Endothelial cell (in vitro differentiated cells): ENCODE measurements at places on chromosomes 4 and X. TPM values are rescaled to one million over a fixed set of nuclear protein-coding genes. Genes with fewer than 3 reads are reported as not detected.

Gene F11
- total RNA-seq: 0.31 TPM

Gene PQBP1
- 80.1 TPM for total RNA-seq

Gene DGKK
- total RNA-seq: 0.49 TPM

Gene TRIM75
- total RNA-seq: not detected

Gene ASB9
- total RNA-seq: 2.8 TPM

Gene MXRA5
- 4.3 TPM for total RNA-seq

Gene PAGE1
- total RNA-seq: not detected

Gene S100G
- total RNA-seq: not detected

Gene SPANXN4
- total RNA-seq: not detected

Gene SASH3
- total RNA-seq: not detected

Gene APBB2
- total RNA-seq: 103 TPM

Gene SLC38A5
- 21.7 TPM for total RNA-seq

Gene LNX1
- 25.7 TPM for total RNA-seq

Gene ALAS2
- not detected for total RNA-seq

DNA sequence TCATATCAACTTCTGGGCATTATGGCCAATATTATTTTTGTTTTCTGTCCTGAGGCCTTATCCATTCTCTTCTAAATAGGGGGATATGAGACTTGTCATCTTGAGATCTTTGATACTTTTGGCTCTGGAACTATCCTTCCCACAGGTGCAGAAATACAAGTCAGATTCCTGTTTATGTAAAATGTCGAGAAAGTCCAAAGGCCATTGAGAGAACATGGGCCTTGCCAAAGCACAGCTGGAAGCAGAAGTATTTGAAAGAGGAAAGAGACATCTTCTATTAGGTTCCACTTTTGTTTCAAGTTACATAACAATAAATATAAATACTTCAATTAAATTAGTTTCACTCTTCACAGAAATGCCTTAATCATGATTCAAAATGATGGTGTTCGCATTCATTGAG is 20.8 kb upstream of the PRSS48 start:
- peaks cover 5% of the 10 kb centered on the region for H3K4me1 ChIP-seq
- DNase-seq: no peak
- H3K36me3 ChIP-seq: peaks cover 26% of the 10 kb centered on the region
- peaks cover 9% of the 10 kb centered on the region for H3K27me3 ChIP-seq
- no peak overlapping the region for H3K27ac ChIP-seq

GRCh38 chr4:163554870-163555465 is 60.5 kb downstream of the TMA16 start:
- no peak overlapping the region for H3K4me3 ChIP-seq
- no peaks in the 10 kb centered on the region for H3K36me3 ChIP-seq
- DNase-seq: no peak
- H3K27ac ChIP-seq: no peak overlapping the region
- no peaks in the 10 kb centered on the region for H3K4me1 ChIP-seq

- no peaks in the 10 kb centered on the region for H3K36me3 ChIP-seq
- no peaks in the 10 kb centered on the region for H3K27me3 ChIP-seq
- DNase-seq: no peak
- H3K4me1 ChIP-seq: no peaks in the 10 kb centered on the region
Measured at GRCh38 chr4:177033632-177034031, 240.9 kb upstream of the VEGFC start.

- H3K27ac ChIP-seq: no peak overlapping the region
- DNase-seq: no peak
- H3K36me3 ChIP-seq: peaks cover 52% of the 10 kb centered on the region
- H3K4me3 ChIP-seq: no peak overlapping the region
Measured at GRCh38 chr4:153295131-153295755, 49.2 kb upstream of the MND1 start.

DNA sequence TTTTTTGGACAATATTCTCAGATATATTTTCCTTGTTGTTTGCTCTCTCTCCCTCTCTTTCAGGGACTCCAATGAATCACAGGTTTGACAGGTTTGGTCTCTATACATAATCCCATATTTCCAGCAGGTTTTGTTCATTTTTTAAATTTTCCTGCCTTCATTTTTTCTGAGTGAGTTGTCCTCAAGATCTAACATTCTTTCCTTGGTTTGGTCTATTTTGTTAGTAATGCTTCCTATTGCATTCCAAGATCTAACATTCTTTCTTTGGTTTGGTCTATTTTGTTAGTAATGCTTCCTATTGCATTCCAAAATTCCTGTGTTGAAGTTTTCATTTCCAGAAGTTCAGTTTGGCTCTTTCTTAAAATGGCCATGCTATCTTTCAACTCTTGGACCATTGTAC is 45.3 kb upstream of the ZMAT1 start:
- H3K27ac ChIP-seq: no peak overlapping the region
- H3K27me3 ChIP-seq: no peaks in the 10 kb centered on the region
- DNase-seq: no peak
- H3K36me3 ChIP-seq: no peaks in the 10 kb centered on the region
- H3K4me3 ChIP-seq: no peak overlapping the region

GRCh38 chr4:73752424-73752823 is 12.1 kb downstream of the CXCL8 start:
- DNase-seq: no peak
- H3K4me3 ChIP-seq: no peak overlapping the region
- peaks cover 2% of the 10 kb centered on the region for H3K27me3 ChIP-seq
- H3K27ac ChIP-seq: no peak overlapping the region
- H3K36me3 ChIP-seq: no peaks in the 10 kb centered on the region

DNA sequence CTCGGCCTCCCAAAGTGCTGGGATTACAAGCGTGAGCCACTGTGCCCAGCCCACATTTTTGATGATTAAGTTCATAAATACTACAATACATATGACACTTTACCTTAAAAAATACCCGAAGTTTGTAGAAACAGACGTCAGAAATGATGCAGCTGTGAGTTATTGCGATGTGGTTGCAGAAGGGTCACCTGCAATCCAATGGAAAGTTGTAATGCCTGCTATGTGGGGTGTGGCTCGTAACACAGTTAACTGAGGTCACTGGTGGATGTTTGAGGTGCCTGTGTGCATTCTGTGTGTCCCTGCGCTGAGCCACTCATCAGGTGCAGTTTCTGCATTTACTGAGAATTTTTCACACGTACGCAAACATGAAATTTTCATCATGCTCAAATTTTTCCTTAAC is 64.1 kb downstream of the ANXA5 start:
- H3K27ac ChIP-seq: no peak overlapping the region
- H3K27me3 ChIP-seq: peaks cover 3% of the 10 kb centered on the region
- no peaks in the 10 kb centered on the region for H3K36me3 ChIP-seq
- no peak overlapping the region for H3K4me3 ChIP-seq
- no peak for DNase-seq

DNA sequence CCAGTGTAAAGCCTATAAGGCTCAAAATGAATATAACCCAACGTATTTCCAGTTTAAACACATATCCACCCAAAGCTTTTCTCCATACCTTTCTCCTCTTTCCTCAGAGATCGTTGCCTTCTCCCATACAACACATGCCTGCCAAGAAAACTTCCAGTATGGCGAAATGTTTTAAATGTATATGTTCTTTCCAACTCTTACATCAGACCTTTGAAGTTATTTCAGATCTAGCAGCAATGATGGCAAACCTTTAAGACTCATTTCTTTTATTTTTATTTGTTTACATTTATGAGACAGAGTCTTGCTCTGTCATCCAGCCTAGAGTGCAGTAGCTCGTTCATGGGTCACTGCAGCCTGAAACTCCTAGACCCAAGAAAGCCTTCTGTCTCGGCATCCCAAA is 265.4 kb downstream of the BMPR1B start:
- H3K4me3 ChIP-seq: no peak overlapping the region
- no peaks in the 10 kb centered on the region for H3K36me3 ChIP-seq
- no peak for DNase-seq
- H3K27me3 ChIP-seq: no peaks in the 10 kb centered on the region

DNA sequence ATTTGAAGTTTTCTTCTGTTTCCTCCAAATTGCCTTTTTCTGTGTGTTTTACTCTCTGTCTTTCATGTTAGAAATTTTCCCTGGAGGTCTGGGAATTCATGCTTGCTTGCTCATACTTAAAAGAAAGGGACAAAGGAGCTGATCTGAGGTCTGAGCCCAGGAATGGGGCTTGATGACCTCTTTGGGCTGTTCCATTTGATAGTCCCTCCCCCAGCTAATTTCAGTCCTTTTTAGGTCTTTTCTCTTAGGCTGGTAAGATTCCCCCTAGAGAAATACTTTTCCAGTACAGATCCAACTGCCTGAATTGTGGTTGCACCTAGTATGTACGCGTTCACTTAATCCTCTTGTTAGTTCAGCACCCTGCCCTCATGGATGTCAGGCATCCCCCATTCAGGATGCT is 5.5 kb upstream of the PIGA start:
- H3K27me3 ChIP-seq: peaks cover 3% of the 10 kb centered on the region
- peaks cover 11% of the 10 kb centered on the region for H3K4me1 ChIP-seq
- no peaks in the 10 kb centered on the region for H3K36me3 ChIP-seq
- no peak overlapping the region for H3K4me3 ChIP-seq
- DNase-seq: no peak

DNA sequence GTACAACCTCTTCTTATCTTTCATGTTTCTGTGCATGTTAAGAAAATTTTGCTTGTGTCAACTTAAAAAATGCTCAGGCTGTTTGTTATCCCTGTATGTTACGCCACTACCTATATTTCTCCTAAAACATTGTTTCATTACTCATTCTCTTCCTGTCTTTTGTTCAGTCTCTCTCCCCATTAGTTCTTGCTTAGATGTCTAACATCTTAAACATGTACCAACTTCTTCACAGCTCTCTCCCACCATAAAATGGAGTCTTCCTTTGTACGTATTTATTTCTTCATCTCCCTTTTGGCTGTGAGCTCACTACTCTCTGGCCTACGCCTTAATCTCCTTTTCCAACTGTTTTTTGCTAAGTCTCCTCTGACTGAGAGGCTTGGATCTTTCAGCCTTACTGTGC is 36.4 kb downstream of the PCDH7 start:
- no peak overlapping the region for H3K4me3 ChIP-seq
- no peak overlapping the region for H3K27ac ChIP-seq
- H3K27me3 ChIP-seq: no peaks in the 10 kb centered on the region
- no peaks in the 10 kb centered on the region for H3K36me3 ChIP-seq
- H3K4me1 ChIP-seq: peaks cover 5% of the 10 kb centered on the region
- DNase-seq: no peak

DNA sequence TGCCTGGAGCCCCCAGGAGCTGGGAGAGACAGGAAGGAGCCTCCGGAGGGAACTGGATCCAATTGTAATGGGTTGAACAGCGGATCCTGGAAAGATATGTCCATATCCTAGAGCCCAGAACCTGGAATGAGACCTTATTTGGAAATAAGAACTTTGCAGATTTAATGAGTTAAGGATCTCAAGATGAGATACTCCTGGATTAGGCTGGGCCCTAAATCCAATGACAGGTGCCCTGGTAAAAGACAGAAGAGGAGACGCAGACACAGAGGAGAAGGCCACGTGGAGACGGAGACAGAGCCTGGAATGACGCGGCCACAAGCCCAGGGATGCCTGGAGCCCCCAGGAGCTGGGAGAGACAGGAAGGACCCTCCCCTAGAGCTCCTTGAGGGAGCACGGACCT is 34.1 kb downstream of the P2RY8 start:
- no peak overlapping the region for H3K4me3 ChIP-seq
- H3K4me1 ChIP-seq: no peaks in the 10 kb centered on the region
- peaks cover 2% of the 10 kb centered on the region for H3K27me3 ChIP-seq
- no peak for DNase-seq

DNA sequence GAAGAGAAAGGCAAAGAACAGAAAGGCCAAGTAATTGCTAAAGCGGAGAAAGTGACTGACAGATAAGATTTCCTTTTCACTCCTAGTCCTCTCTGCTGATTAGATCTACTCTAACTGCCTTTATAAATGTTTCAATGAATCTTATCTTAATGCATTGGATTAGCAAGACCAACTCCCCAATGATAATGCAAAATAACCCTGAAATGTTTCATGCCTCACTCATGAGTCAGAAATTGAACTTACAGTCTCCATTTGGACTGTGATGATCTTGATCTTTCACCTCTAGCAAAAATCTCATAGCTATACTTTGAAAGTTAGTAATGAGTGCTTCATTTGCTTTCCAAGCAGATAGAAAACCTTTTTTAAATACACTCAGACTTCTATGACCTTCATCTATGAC is 26.5 kb downstream of the SLC10A7 start:
- DNase-seq: no peak
- H3K27ac ChIP-seq: no peak overlapping the region
- no peaks in the 10 kb centered on the region for H3K27me3 ChIP-seq
- peaks cover 15% of the 10 kb centered on the region for H3K4me1 ChIP-seq
- H3K4me3 ChIP-seq: no peak overlapping the region
- H3K36me3 ChIP-seq: peaks cover 11% of the 10 kb centered on the region

- DNase-seq: no peak
- no peak overlapping the region for H3K4me3 ChIP-seq
- H3K4me1 ChIP-seq: peaks cover 10% of the 10 kb centered on the region
- H3K27me3 ChIP-seq: no peaks in the 10 kb centered on the region
Measured at GRCh38 chr4:108799306-108799705, 36.5 kb upstream of the ETNPPL start.

GRCh38 chr4:169376421-169376820 is 105.7 kb upstream of the SH3RF1 start:
- H3K4me3 ChIP-seq: no peak overlapping the region
- peaks cover 5% of the 10 kb centered on the region for H3K36me3 ChIP-seq
- H3K27ac ChIP-seq: no peak overlapping the region
- DNase-seq: no peak
- H3K27me3 ChIP-seq: no peaks in the 10 kb centered on the region
- no peaks in the 10 kb centered on the region for H3K4me1 ChIP-seq

GRCh38 chr4:77076889-77077635 is 1.3 kb upstream of the CCNI start:
- peaks cover 18% of the 10 kb centered on the region for H3K4me1 ChIP-seq
- no peak for DNase-seq
- peak overlapping the region; percentile 45 for H3K4me3 ChIP-seq
- H3K36me3 ChIP-seq: no peaks in the 10 kb centered on the region

DNA sequence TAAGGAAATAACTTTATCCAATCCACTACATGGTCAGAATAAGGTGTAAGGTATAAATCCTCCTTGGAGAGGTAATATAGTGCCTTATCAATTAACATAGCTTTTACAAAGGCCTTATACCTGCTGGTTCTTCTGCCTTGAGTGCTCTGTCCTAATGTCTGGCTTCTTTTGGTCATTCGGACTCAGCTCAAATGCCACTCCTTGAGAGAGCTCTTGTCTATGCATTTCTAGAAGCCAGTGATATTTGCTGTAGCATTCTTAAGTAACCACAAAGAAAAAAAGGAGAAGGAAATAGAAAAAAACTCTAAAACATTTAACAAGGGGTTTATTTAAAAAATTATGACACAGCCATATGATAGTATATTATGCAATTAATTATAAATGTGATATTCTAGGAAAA is 444.8 kb upstream of the SLIT2 start:
- no peak overlapping the region for H3K27ac ChIP-seq
- H3K36me3 ChIP-seq: no peaks in the 10 kb centered on the region
- no peak overlapping the region for H3K4me3 ChIP-seq
- no peaks in the 10 kb centered on the region for H3K4me1 ChIP-seq
- no peak for DNase-seq

DNA sequence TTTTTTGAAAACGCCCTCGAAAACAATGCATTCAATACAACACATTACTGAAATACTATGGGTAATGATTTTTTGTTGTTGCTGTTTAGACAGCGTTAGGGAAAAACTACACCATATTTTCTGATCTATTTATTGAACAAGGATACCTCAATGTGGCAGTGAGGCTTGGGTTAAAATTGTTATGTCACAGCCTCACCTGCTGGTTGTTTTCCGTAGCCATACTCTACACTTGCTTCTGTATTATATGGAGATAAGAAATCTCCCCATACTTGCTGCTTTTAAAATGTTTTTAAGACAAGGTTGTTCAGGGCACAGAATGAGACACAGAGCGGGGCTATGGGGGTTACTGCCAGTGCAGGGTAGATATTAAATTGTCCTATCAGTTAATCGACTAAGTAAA is 221.6 kb upstream of the FTHL17 start:
- H3K4me3 ChIP-seq: no peak overlapping the region
- no peaks in the 10 kb centered on the region for H3K36me3 ChIP-seq
- no peak overlapping the region for H3K27ac ChIP-seq
- H3K4me1 ChIP-seq: no peaks in the 10 kb centered on the region
- DNase-seq: no peak
- H3K27me3 ChIP-seq: no peaks in the 10 kb centered on the region
